Stimulated activated CD4-positive, alpha-beta T cell treated with anti-CD3 and anti-CD28 coated beads, Interleukin-1b, Interleukin-23, amount 100 ng/mL, for 1 hour (primary cell): ENCODE measurements at places on chromosomes 6 and 20.

DNA sequence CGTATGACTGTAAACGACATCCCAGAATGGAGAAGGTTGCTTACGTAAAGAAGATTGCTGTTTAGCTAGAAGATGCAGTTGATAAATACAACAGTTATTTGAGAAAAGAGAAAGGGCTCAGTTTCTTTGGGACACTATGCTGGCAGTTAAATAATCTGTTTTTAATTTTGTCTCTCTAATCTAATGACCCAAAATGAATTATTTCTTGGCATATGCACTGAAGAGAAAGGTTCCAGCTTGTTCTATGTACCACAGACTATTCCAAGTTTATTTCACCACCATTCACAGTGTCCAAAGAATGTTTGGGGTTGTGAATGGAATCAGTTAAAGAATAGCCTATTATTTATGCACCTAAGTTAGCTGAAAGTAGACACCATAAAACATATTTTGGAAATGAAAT is 449.9 kb downstream of the RNF144B start:
- DNase-seq: no peak

DNA sequence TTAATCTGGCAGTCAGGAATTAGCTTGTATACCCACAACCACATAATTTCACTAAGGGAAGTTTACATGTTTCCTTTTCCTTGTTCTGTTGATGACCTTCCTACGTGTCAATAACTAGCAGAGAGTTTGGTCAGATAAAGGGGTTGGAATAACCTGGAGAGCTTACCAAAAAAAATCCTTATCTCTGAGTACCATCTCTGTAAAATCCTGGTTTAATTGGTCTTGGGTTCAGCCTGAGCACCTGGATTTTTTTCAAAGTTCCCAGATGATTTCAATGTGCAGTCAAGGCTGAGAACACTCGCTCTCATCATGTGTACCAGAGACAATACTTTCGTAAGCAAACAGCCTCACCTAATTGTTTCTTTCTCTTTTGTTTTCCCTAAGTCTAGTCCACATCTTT is 483.8 kb upstream of the FLRT3 start:
- DNase-seq: no peak

DNA sequence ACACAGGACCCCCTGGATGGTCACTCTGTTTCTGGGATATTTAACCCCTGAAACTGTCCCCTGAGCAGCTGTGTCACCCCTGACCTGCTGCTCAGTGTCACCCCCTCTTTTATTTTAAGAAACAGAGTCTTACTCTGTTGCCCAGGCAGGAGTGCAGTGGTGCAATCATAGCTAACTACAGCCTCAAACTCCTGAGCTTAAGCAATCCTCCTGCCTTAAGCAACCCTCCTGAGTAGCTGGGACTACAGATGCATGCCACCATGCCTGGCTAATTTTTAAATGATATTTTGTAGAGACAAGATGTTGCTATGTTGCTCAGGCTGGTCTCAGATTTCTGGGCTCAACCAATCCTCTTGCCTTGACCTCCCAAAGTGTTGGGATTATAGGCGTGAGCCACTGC is 21.5 kb upstream of the GTSF1L start:
- DNase-seq: no peak

DNA sequence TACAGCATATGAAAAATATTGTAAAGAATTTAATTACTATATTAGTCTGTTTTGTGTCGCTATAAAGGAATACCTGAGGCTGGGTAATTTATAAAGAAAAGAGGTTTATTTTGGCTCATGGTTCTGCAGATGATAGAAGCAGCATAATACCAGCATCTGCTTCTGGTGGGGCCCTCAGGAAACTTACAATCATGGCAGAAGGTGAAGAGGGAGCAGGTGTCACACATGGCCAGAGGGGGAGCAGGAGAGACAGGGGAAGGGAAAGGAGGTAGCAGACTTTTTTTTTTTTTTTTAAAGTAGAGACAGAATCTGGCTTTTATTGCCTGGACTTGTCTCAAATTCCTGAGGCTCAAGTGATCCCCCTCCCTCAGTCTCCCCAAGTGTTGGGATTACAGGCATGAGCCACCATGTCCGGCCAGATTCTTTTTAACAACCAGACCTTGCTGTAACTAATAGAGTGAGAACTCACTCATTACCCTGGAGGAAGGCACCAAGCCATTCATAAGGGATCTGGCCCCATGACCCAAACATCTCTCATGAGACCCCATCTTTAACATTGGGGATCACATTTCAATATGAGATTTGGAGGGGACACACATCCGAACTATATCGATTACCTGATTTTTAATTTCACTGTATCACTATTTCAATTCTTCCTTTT is 64.6 kb downstream of the MAN1A1 start:
- DNase-seq: no peak

GRCh38 chr20:6295127-6295866 is 172.5 kb upstream of the FERMT1 start:
- DNase-seq: no peak

DNA sequence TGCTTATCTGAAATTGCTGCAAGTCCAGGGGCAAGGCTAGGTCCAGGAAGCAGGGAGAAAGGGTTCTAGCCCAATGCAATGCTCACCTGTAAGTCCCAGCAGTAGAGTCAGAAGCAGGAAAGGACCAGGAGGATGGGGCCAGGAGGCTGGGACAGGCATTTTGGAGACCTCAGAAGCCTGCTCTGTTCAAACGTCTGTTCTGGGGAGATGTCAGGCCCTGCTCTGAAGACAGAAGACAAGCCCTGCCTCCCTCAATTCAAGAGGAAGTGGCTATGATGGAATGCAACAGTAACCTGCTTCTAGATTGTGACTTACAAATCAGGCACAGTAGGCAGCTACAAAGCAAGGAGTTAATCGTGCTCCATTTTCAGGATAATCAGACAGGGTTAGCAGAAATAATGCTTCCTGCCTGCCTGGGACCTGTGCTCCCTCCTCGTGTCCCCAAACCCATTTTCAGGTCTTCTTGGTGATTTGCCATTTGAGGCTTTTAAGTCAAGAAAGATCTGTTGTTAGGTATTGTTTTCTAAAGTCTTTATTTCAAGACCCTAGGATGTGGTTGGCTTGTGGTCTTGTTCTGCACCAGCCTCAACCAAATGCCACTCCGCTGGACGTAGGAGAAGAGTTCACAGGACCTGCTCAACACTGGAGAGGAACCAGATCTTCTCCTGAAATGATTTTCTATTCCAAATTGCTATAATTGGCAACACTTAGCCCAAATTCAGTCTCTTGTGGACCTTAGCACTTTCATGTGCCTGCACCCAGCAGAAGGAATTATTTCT is at the start of gene SIRPG:
SIRPG (minus strand) TSS at position 224 of the 779 bp plus-strand sequence; CDS start at position 159, 65 bp downstream.
- no peak for DNase-seq

GRCh38 chr6:139475646-139476045 is 101.2 kb upstream of the CITED2 start:
- DNase-seq: no peak

- DNase-seq: peak; percentile 48
These were observed 90.5 kb downstream of the GRM4 start for GRCh38 chr6:34055223-34055933.

- DNase-seq: no peak
These were observed 2.9 kb downstream of the CCND3 start for GRCh38 chr6:41938590-41939175.

GRCh38 chr20:41587523-41587922 is 30.7 kb downstream of the CHD6 start:
- no peak for DNase-seq
